ENCODE measurements at places on chromosomes 2 and 18.

GRCh38 chr2:100126201-100126600 is 16.2 kb downstream of the AFF3 start:
- DNase-seq: no peak

- DNase-seq: peak; percentile 51
Measured at GRCh38 chr2:3151153-3151918, 226.3 kb downstream of the EIPR1 start.

DNA sequence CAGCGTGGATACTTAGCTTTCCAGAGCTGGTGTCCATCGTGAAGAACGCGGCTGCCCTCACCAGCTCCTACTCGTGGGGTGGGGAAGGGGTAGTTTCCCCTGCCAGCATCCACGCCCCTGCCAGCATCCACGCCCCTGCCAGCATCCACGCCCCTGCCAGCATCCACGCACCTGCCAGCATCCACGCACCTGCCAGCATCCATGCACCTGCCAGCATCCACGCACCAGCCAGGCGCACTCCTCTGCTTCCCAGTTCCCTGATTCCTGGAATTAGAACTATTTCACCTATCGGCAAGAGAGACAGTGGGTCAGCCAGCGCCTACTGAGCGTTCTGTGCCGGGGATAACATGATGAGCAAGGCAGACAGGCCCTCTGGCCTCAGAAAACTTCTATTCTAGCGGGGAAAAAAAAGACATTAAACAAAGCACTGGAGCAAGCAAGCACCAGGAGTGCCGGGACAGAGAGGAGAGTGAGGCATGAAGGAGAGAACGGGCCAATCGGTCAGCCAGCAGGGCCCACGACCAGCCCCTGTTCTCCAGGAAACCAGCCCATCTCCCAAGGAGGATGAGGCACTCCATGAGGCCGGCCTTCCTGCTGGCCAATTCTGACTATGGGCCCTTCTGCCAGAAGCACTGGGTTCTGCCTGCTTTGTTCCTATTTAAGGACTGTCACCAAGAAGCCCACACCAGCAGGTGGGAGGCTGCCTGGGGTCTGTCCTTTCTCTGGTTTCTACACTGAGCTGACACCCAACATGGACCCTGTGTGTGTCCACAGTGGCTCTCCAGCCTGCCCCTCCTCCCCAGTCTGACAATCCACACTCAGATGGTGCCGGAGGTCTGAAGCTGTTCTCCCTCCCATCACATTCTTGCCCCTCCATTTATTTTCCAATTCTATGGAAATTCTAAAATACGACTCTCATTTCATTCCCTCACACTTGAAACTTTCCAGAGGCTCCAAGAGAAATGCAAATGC is 78.4 kb upstream of the SALL3 start:
- DNase-seq: no peak

GRCh38 chr2:152062125-152063091 is 36.4 kb downstream of the CACNB4 start:
- DNase-seq: peak; percentile 57

- DNase-seq: no peak
Measured at GRCh38 chr2:204251998-204252376, 293.3 kb upstream of the PARD3B start.

GRCh38 chr18:3886575-3887322 is 436.8 kb downstream of the TGIF1 start:
- DNase-seq: no peak
